NB4 (cell line): ENCODE measurements at places on chromosomes 1 and 21.

DNA sequence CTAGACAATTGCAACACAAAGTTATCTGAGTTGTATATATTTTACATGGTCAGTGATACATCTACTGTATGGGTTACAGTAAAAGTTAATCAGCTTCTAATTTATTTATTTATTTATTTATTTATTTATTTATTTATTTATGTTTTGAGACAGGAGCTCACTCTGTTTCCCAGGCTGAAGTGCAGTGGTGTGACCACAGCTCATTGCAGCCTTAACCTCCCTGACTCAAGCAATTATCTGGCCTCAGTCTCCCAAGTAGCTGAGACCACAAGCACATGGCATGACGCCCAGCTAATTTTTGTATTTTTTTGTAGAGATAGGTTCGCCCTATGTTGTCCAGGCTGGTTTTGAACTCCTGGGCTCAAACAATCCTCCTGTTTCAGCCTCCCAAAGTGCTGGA, 241.6 kb downstream of the PTPRC start:
- DNase-seq, result no peak

- DNase-seq, result no peak
Measured at GRCh38 chr21:25788677-25789076, 53.9 kb downstream of the GABPA start.

GRCh38 chr1:17521946-17522612, 17.4 kb upstream of the ARHGEF10L start:
- no peak for DNase-seq

GRCh38 chr1:197277166-197277565, 9.1 kb downstream of the CRB1 start:
- no peak for DNase-seq

DNA sequence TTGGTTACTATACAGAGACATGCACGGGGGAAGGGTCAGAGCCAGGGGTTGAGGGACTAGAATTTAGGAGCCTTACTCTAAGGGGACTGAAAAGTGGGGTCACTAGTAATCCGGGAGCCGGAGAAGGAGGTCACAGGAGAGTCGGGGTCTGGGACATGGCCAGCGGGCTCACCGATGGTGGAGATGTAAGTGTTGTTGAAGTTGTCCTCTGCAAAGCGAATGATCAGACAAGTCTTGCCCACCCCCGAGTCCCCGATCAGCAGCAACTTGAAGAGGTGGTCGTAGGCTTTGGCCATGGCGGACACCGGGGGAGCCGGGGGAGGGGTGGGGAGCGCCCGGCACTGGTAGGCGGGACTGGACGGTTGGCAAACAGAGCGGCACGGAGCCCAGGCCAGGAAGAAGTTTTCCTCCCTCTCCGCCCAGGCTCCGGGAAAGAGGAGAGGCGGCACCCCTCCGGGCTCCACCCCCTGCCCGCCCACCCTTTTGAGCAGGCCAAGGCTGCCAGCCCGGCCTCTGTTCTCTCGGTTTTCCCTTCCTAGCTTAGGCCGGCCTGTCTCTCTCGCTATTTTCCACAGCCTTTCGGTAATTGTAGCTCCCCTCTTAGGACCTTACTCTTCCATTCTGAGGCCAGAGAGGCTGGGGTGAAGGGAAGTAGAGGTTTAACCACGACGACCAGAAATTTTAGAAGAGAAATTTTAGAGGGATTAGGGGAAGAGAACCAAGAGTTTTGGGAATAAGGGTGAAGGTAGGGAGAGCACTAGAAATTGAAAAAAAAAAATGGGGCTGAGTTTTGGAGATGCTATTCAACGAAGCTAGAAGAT, at the start of gene RAB13:
Gene RAB13 (minus strand): TSS at position 399 of the 821 bp plus-strand sequence. CDS start 103 bp downstream, at position 296.
- DNase-seq, result peak; percentile 68

DNA sequence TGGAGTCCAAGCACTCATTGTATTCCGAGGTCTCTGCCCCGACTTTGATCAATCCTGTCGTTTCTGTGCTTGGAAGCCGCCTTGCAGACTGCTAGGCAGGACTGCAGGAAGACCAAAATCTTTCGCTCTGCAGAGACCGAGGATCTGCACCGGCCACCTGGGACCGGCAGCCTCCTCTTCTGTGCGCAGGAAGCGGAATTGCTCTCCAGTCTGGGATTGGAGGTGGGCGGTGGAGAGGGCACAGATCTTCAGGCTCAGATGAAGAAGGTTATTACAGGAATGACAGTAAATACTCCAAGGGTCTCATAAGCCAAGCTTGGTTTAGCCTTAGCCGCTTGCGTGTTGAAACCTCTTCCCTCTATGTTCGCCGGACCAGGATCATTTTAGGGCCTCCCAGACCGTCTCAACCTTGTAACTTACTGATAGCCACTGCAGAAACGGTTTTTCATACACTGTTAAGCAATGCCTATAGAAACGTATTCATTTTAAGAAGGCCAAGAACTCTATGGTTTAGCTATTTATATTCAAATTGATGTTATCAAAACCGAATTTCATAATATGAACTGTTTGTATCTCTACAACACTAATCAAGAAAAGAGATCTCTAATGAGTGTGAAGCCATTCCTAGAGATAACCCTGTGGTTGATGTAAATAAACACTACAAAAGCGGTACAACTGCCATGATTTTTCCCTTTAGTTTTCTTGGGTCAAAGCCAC, 1.1 kb downstream of the MIA3 start:
- DNase-seq, result peak; percentile 63

DNA sequence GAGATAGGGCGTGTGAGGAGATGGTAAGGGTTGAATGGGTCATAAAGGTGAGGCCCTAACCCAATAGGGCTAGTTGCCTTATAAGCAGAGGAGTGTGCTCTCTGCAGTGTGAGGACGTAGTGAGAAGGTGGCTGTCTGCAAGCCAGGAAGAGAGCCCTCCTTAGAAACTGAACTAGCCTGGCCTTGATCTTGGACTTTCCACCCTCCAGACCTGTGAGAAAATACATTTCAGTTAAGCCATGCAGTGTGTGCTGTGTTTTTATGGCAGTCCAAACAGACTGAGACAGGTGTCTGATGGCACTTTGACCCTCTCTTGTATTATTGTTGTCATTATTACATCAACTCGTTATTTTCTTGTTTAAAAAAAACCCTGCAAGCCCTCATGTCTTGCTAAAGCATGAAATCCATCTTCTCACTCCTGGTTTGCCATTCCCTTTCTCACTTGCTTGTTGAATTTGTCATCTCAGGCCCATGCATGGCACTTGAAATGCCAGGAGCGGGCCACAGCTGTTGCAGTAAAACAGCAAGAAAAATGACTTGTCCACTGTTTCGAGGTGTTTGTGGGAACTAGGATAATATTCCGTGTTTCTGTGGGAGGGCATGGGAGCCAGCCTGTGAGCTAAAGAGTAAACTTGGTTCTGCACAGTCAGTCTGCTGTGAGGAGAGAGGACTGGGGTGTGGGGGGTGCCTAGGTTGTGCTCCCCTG, 78.6 kb downstream of the STUM start:
- no peak for DNase-seq

- no peak for DNase-seq
Measured at GRCh38 chr1:159120317-159120716, 43.8 kb upstream of the AIM2 start.

GRCh38 chr21:37863842-37864241, 52.4 kb downstream of the KCNJ6 start:
- no peak for DNase-seq

- DNase-seq, result no peak
Measured at GRCh38 chr1:173023343-173023742, 27.4 kb downstream of the TNFSF18 start.

GRCh38 chr1:203629507-203630082, 3.0 kb downstream of the ATP2B4 start:
- peak; percentile 76 for DNase-seq

- no peak for DNase-seq
Measured at GRCh38 chr1:96581772-96582171, 139.8 kb upstream of the PTBP2 start.

DNA sequence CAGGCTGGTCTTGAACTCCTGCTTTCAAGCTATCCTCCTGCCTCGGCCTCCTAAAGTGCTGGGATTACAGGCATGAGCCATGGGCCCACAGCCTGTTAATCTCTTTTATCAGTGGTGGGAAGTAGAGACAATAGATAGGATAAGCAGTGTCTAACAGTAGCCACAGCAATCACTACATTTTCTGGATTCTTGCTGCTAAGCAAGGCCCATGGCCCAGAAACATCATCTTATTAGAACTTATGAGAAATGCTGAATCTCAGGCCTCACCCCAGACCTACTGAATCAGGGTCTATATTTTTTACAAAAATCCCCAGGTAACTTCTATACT, 29.7 kb downstream of the IGFN1 start:
- DNase-seq, result no peak

DNA sequence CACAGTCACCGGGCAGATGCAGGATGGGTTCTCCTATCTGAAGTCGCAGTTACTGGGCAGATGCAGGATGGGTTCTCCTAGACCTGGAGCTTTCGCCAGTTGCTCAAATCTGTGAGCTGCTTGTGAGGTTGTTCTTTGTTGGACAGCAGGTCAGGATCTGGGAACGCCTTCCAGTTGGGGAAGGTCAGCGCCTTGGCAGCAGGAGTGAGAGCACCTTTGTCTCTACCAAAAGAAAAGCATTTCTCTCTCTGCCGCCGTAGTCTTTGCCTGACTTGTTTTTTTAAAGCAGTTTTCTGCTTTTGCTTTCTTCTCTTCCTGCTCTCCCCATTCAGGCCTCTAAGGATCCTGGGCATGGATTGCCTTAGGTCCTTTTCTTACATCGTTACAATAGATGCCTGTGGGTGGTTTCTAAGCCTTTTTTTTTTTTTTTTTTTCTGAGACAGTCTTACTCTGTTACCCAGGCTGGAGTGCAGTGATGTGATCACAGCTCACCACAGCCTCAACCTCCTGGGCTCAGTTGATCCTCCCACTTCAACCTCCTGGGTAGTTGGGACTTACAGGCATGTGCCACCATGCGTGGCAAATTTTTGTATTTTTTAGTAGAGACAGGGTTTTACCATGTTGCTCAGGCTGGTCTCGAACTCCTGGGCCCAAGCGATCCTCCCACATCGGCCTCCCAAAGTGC, 15.7 kb downstream of the PEX14 start:
- DNase-seq, result no peak

DNA sequence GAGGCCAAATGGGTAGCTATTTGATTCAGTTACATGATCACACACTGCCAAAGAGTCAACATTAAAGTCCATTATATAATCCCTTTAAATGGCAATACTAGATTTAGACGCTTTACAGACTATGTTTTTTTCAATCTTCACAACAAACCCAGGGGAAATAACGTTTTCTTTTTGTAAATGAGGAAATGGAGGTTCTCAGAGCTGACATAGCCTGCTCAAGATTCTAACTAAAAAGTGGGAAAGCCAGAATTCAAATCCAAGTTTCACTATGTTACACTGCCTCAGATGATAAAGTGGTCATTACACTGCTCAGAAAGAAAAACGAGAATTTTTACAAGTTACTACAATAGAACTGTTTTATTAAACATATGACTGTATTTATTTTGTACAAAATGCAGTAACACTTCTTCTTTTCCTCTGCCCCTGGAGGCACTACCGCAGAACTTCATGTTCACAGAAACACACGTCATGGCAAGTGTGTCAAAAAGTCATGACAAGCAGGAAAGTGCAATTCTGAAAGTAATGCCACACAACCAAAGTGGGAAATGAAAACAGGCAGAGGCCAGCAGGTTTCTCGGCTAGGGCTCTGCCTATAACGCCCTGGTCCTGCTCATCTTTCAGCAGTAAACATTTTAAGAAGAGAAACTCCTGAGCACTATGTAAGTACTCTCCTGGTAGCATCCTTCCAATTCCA, 19.0 kb downstream of the THEMIS2 start:
- DNase-seq, result no peak
